ENCODE measurements at places on chromosomes 13 and 19.

DNA sequence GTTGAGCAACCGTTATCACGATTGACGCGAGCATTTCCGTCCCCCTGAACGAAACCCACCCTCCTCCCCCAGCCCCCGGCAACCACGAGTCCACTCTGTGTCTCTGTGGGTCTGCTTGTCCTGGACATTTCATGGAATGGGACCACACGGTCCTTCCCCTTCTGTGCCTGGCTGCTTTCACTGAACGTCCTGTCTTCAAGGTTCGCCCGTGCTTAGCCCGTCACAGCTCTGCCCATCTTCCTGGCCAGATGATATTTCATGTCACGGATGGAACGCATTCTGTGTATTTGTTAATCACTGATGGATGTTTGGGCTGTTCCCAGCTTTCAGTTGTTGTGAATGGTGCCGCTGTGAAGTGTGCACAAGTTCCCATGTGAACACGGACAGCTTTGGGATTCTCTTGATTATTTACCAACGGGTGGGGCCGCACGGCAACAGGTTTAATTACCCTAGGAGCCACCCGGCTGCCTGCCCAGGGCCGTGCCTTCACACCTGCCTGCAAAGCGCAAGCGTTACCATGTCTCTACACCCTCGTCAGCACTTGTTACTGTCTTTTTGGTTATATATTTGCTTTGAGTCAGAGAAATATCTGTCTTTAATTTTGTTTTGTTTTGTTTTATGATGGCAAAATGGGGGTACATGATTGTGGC lies 42.5 kb downstream of the RASA3 start:
- DNase-seq: no peak

- DNase-seq: no peak
Measured at GRCh38 chr13:106113796-106114195, 421.7 kb downstream of the EFNB2 start.

DNA sequence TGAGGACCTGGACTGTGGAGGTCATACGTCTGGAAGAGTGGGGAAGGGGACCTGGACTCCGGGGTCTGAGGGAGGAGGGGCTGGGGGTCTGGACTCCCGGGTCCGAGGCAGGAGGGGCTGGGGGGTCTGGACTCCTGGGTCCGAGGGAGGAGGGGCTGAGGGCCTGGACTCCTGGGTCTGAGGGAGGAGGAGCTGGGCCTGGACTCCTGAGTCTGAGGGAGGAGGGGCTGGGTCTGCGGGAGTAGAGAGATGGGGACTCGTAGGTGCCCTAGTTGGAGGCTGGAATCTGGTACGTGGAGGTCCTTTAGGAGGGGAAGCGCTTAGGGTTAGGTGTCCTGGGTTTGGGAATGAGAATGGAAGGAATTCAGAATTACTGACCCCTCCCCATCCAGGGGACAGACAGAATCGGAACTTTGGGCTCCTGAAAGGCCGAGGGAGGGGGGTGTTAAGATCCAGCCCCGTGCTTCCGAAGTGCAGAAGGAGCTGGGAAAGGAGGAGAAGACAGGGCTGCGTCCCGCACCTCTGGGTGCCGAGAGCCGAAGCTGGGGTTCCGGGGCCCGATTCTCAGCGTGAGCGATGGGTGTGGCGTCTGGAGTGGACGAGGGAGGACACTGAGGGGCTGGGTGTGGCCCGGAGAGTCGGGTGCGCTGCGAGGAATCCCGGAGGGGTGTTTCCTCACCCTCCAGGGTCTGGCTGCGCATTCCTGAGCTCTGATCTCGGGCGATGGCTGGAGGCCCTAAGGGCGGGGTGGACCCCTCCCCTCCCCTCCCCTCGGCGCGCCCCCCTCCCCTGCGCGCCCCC lies 608 bp downstream of the MYADM start:
- peak; percentile 38 for DNase-seq

- DNase-seq: no peak
Measured at GRCh38 chr13:75405976-75406703, 75.8 kb downstream of the TBC1D4 start.

DNA sequence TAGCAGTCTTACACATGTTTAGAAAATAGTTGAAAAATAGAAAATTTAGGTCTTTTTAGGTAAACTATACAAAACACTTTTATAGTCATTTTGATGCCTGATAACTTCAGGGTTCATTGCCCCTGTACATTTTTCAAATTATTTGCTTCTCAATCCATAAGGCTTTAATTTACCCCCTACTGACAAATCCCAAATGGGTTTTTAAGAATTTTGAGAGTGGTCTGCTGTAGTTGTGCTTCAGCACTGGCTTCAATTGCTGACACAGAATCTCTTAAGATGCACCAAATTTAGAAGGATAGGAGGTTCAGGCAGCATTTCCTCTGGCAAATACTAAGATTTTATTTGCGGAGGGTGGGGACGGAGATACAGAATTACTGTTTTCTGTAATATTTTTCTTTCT lies 89.4 kb downstream of the PCCA start:
- DNase-seq: no peak

- no peak for DNase-seq
Measured at GRCh38 chr19:30069535-30070197, 127.6 kb downstream of the URI1 start.

GRCh38 chr13:44932850-44933251 lies 56.4 kb downstream of the NUFIP1 start:
- no peak for DNase-seq

DNA sequence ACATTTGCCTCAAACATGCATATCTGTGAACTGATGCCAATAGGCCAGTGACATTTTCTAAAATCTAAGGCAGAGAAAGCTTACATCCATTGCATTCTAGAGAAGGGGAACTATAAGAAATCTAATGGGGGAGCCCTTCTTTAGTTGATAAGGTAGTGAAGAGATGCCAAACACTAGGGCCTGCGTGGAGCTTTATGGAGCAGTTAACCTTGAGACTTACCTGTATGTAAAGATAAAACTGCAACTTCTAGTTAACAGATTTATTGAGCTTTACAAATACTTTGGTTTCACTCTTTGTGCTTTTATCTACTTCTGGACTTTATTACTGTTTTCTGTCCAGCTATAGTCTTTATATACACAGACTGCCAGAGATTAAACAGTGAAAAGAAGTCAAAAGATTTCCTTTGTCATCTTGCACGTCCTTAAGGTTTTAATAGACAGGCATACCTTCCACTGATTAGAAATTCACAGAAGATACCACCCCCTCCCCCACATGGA lies 457.6 kb downstream of the KLF12 start:
- no peak for DNase-seq

- no peak for DNase-seq
Measured at GRCh38 chr19:1655131-1655981, 2.9 kb upstream of the TCF3 start.

DNA sequence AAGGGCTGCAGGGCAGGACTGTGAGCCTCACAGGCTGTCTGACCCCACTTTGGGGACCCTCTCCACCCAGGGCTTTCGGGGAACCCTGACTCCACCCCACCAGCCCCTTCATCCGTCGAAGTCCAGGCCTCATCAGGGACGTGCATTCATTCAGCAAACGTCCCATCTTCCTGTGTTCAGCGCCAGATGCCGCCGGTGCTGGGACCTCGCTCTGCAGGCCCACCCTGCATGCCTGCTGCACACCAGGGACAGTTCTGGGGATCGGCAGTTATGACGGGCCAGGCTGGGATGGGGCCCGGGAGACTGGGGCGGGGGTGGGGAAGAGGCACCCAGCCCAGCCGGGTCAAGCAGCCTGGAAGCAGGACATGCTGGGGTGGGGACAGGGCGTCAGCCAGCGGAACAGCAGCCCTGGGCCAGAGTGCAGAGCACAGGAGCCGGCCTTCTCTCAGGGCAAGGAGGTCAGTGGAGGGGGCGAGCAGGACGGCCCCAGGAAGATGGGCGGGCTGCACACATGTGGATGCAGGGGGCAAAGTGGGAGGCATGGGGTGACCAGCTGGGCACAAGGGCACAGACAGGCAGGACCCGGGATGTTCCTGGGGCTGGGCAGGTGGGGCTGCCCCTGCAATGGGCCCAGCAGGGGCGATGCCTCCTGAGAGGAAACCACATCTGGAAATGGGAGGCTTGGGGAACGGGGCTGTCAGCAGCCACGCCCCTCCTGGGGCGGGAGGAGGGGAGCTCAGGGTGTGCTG lies 5.1 kb downstream of the GAMT start:
- DNase-seq: no peak

GRCh38 chr19:11375143-11375948 lies 880 bp downstream of the SWSAP1 start:
- no peak for DNase-seq

GRCh38 chr13:64371045-64371444 lies 2859.1 kb downstream of the PCDH9 start:
- peak; percentile 99 for DNase-seq

- DNase-seq: no peak
Measured at GRCh38 chr13:23159205-23159759, 21.5 kb upstream of the SGCG start.

- peak; percentile 51 for DNase-seq
Measured at GRCh38 chr13:31951215-31951678, 80.3 kb upstream of the FRY start.

DNA sequence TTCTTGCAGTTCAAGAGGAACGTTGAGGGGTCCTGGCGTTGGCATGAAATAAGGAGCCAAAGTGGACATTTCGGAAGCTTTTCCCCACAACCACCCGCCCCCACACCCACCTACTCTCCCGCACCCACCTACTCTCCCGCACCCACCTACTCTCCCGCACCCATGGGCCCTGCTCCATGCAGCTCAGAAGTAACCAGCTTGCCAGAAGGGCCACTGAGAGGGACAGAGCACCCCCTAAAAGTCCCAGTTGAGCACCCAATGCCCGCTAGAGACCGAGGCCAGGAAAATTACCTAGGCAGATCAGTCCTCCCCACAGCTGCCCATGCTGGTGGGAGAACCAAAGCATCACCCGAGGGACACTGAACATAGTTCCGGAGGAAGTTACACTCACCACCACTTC lies 11.8 kb downstream of the VSTM2B start:
- no peak for DNase-seq

DNA sequence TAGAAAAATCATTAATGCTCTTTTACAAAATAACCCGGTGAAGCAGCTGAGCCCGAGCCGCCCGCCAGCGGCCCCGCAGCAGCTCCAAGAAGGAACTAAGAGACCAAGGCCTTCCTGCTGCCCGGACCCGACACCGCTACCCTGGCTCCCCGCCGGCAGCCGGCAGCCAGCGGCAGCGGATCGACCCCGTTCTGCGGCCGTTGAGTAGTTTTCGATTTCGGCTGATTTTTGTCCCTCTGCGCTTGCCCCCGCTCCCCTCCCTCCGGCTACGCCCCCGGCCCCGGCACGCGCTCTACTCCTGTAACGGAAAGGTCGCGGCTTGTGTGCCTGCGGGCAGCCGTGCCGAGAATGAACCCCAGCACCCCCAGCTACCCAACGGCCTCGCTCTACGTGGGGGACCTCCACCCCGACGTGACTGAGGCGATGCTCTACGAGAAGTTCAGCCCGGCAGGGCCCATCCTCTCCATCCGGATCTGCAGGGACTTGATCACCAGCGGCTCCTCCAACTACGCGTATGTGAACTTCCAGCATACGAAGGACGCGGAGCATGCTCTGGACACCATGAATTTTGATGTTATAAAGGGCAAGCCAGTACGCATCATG lies at the start of gene PABPC3:
TSS of gene PABPC3 (plus strand) at position 286 of the 603 bp plus-strand sequence. CDS start at position 349, 63 bp downstream.
- DNase-seq: no peak

- DNase-seq: no peak
Measured at GRCh38 chr19:7152568-7152967, 83.1 kb downstream of the ZNF557 start.

DNA sequence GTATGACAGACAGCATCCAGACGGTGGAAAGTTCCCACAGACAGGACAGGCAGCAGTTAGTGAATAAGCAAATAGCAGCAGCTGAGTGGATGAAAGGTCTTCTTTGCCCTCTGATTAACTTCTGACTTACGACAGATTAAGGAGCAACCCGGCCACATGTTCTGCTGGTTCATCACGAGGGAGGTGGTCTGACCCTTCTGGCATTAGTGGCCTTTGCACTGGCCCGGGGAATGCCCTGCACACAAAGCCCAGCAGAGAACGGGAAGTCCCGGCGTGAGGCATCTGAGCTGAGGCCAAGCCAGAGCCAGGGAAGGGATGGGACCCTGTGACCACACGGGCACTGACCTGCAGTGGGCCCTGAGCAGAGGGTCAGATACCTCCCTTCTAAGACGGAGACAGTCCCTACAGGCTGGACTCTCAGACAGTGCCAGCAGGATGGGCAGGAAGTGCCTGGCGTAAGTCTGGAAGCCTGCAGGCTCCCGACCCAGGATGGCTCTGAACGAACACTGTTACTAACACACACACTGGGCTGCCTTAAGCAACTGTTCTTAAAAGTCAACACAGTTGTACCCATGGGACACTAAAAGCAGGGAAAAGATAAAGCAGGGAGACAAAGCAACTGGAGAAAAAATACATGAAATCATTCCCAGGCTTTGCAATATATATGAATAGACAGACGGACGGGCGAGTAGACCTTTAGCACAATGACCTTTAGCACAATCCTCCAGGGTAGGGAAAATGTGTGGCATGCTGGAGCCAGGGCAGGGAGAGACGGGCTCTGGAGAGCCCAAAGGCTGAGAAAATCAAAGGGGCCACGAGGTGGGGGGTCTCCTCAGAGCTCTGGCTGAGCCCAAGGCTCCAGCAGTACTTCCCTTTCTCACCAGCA lies 6.3 kb downstream of the C19orf12 start:
- DNase-seq: no peak

DNA sequence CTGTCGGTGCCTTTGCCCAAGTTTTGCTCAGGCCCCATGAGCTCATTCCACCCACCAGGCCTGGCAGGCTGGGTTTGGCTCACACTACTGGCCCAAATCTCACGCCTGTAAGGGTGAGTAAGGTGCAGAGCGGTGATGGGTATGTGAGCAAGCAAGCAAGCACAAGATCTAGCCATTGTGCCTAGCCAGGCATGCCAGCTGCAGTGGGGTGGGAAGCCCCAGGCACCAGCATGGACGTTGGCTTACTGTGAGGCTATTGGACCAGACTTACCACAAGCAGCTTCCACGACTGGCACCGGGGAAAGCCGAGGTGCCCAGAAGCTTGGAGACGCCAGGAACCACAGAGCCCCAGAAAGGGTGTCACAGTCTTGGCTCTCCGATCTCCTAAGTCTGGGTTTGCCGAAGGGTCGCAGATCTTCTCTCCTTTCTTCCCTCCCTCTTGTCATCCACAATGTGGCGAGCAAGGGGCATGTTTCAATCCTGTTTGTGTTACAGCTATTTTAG lies 2659.4 kb upstream of the PCDH20 start:
- no peak for DNase-seq

DNA sequence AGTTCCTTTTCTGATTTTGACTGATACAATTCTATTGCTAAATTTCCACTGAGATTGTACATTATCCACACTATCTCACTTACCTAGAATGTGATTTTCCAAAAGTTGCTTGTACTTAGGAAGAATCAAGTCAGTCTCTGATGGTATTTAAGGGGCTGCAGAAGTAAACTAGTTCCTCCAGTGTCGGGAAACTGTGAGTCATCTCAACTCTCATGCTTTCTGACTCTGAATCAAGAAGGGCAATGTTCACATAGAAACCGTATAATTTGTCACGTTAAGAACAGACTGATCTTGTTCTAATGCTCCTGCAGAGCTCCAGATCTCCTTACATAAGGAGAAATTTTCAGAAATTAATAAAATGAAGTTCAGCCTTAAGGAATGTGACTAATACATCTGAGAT lies 369.3 kb downstream of the KLF5 start:
- DNase-seq: peak; percentile 89

GRCh38 chr13:101917475-101917810 lies 465.0 kb downstream of the ITGBL1 start:
- DNase-seq: no peak

All from foreskin keratinocyte (primary cell).